Activated CD4-positive, alpha-beta T cell treated with anti-CD3 and anti-CD28 coated beads, Interleukin-2, amount 50 U/mL, for 16 hours (primary cell): ENCODE measurements at places on chromosomes 7 and 10.
A peak's percentile ranks its signal among the peaks of the same experiment; 100 is the strongest.

DNA sequence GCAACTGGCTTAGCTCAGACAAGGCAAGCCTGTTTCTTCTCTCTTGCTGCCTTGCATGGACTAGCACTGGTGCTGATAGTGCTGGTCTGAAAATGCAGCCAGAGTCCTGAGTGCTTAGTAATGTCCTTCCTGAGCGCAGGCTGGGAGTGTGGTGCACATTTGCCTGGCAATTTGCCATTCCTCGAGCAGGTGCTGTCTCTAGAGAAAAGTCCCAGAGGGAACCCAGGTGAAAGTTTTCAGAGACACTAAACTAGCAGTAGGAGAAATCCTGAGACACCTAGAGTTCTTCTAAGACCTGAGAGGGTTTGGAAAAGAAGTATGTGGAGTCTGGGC lies 1.9 kb downstream of the SFTPD start:
- DNase-seq, result no peak

DNA sequence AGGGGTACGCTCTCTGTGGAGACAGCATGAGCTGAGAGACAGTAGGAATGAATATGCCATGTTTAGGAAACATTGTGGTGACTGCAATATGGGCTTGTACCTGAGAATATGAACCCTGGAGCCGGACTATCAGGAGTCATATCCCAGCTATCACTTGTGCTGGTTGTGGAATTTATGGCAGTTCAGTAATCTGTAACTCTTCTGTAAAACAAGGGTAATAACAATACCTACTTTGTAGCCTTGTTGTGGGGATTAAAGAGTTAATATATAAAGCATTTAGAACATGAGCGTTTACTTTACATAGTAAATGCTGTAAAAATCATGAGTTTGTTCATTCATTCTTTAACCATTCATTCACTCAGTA lies 44.4 kb downstream of the EXOC6 start:
- DNase-seq, result no peak

DNA sequence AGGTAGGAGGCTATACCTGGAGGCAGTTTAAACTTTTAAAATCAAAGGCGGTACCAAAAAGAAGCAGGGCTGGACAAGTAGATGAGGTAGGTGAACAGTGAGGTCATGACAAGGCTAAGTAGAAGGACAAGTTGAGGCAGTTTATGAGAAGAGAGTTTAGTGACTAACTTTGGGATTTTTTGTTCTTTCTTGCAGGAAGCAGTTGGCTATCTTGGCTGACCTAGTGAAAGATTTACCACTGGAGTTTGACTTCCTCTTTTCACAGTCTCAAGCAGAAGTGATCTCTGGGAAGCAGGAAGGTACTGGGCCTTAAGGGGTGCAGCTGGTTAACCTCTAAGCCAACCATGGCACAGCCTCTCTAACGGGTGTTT lies 26.3 kb downstream of the ENTPD7 start:
- DNase-seq, result no peak

DNA sequence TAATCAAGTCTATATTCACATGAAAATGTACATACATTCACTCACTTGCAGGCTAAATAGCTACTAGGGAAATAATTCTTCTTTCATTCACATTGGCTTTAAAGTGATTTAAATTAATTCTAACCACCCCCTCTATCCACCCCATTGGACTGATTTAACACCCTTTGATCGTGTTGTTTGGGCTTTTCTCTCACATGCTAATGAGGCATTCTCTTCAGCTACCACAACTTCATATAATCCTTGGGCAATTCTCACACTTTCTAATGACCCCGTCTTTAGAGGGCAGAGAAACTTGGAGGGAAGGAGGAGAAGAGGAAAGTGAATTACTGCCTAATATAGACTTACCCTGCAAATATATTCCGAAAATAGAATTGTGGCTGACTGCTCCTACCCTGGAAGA lies 24.6 kb downstream of the GRM3 start:
- no peak for DNase-seq

- no peak for DNase-seq
Measured at GRCh38 chr10:78332012-78332411, 298.3 kb downstream of the RPS24 start.

- DNase-seq, result no peak
Measured at GRCh38 chr7:73470208-73470607, 36.6 kb downstream of the FZD9 start.

DNA sequence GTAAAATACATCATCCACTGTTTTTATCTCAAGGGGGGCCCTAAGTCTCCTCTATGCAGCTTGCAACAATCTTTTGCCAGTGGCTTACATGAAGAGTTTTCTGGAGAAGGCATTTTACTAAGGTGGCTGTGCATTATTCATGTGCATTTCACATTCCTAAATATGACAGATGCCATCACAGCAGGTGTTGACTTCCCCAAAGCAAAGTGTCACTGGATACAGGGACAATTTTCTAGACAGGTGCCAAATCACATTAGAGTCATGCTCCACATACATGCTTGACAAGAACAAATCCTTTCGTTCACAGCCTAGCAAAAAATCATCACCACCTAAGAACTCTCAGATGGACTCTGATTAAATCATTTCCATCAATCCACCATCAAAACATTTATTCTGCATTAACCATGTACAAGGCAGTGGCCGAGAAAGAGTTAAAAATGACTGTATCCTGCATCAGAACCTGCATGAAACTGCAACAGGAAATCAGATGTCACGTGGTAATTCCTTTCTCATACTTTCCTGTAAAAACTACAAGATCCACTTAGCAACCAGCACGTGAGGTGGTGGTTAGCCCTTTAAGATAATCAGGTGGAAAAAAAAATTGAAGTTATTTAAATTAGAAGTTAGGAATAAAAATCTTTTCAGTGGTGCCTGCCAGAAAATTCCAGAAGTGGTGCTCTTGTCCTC lies 88.2 kb upstream of the AFAP1L2 start:
- peak; percentile 65 for DNase-seq

DNA sequence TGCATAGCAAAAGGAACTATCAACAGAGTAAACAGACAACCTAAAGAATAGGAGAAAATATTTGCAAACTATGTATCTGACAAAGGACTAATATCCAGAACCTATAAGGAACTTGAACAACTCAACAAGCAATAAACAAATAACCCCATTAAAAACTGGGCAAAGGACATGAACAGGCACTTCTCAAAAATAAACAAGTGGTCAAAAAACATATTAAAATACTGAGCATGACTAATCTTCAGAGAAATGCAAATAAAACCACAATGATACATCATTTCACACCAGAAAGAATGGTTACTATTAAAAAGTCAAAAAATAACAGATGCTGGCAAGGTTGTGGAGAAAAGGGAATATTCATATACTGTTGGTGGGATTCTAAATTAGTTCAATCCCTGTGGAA lies 17.1 kb downstream of the MAGI2 start:
- no peak for DNase-seq

GRCh38 chr7:8229927-8230326 lies 32.0 kb downstream of the ICA1 start:
- DNase-seq, result no peak

DNA sequence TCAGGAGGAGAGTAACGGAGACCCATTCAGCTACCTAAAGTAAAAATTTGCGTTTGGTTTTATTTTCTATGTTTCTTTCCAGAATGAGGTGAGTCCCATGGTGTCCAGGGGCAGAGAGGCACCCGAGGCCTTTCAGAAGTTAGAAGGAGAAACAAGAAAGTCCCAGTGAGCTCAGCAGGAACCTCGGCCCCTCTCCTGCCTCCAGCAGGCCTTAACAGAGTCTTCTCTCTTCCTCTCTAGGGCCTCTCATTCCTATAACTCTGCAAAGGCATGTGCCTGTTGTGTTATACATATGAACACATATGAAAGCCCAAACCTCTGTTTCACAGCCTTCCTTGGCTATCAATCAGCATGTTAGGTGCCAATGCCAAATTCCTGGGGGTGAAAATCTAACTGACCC lies 20.8 kb upstream of the IKZF1 start:
- DNase-seq, result no peak

GRCh38 chr10:33419311-33419710 lies 84.8 kb upstream of the NRP1 start:
- DNase-seq, result no peak

- DNase-seq, result no peak
Measured at GRCh38 chr7:557558-557881, 37.9 kb upstream of the PDGFA start.

GRCh38 chr10:17418249-17418648 lies 36.1 kb downstream of the ST8SIA6 start:
- DNase-seq, result no peak

- no peak for DNase-seq
Measured at GRCh38 chr10:14296065-14296709, 34.5 kb downstream of the FRMD4A start.

DNA sequence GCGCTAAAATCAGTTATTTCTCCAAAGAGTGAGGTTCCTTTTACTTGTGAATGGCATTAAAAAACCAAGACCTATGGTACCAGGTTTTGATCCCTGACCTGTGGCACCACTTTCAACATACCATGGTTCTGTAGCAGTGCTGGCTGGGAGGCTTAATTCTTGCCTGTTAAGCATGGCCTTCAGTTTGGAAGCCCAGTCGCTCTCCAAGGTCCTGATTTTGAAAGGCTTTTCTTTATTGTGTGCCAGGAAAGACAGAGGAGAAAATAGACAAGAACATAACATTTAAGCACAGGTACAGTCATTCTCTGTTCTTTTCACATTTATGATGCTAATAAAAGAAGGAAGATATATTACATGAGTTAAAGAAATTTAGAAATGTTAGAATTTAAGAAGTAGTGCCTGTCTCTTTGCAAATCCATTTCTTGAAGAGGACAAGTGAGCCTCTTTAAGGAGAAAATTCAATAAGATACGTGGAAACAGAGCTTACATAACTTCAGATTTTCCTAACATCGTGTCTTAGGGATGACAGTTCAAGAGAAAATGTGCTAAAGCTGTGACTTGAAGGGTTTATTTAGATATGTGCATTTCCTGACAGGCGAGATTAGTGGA lies 357.6 kb downstream of the DPP6 start:
- DNase-seq, result no peak

DNA sequence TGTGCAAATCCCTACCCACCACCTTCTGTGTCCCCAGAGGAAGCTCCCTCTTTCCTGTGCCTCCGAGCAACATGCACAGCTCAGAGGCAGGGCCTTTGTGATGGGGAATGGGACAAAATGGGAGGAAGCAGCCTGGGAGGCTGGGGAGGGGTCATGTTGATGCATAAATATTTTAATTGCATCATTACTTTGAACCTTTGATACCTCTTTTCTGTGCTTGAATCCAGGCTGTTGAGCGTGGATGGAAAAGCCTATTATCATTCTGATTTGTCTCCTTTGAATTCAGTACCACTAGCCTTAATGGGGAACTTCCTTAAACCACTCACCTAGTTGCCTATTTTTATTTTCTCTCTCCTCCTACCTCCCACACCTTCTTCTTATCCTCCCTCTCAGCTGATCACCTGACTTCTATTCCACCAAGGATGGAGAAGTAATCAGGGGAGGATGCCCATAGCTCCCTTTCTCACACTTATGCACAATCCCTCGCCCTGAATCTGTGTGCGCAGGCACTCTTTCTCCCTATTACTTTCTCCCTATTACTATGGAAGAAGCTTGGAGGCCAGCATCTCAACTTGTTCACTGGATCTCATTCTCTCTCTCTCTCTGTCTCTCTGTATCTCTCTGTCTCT lies 78.5 kb downstream of the SEC61G start:
- DNase-seq, result no peak

DNA sequence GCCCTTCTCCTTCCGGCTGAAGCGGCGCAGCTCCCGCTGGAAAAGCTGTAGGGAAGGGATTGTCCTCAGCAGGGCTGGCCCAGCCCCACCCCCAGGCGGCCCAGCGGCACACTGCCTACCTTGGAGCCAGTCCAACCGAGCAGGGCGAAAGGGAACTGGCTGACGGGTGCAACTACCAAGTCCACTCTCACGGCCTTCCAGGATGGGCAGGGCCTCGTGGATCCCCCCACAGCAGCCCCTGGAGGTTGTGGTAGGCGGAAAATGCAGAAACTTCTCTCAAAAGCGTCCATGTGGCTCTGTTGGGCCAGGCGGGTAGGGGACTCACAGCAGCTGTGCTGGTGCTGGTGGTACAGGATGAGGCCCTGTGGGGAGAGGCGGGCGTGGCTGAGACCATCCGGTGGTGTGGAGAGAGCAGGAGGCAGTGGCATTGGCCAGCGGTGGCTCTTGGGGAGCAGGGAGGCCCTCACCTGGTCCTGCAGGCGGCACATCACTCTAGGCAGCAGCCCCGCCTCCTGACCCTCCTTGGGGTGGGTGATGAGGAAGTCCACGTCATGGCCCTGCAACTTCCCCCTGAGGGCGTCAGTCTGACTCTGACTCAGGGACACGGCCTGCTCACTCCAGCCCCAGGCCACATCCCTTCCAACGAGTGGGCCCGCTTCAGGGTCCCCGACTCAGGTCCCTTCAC lies 8.4 kb upstream of the PGAM2 start:
- DNase-seq, result no peak

DNA sequence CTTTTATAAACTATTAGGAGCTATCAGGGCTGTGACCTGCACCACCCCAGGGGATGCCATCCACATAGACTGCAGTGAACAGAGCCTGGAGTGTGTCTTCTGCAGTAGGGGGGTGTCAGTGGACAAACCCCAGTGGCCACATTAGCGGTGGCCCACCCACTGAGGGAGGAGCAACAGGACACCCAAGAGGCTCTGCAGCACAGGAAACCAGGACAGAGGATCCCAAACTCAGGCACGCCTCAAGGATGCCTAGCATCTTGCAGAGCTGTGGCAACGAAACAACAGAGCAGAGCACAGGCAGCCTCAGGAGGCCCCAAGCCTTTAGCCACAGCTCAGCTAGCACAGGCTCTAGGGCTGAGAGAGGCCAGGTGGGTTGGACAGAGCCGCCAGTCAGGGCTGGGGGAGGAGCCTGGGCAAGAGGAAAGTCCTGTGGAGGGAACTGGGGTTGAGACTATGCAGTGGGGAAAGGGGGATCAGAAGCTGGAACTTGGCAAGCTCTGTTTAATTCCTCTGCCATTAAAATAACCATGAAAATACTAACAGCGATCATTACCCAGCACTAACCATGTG lies 53.8 kb downstream of the GRID1 start:
- no peak for DNase-seq

DNA sequence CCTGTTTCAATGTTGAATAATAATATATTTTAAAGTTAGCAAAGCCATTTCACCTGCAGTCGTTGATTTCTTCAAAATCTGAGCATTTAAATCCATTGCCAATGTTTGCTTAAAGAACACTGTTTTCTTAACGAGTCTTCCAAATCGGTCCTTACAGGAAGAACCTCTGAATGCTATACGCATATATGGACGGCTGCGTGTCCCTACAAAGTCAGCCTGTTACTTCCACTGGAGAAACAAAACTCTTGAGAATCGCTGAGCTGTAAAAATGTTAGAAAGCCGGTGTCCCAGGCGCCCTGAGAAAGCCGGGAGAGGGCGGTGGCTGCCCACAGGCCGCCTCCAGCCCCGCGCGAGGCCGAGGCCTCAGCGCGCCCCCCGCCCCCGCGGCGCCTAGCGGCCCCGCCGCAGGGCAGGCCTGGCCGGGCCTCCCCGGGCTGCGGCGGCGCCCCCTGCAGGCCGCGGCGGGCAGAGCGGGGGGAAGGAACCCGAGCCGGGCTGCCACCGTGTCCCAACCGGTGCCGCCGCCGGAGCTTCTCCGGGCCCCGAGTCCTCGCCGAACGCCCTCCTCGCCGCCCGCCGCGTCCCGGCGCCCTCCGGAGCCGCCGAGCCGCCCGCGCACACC lies at the start of gene FHIP2A:
Gene FHIP2A, plus strand, starts transcription at position 488 of the 622 bp plus-strand sequence. CDS start 299 bp downstream, outside the sequence.
- peak; percentile 82 for DNase-seq
